ENCODE measurements at places on chromosomes 16 and 17.

- DNase-seq, result no peak
Observed at GRCh38 chr17:82917699-82918345, 78.0 kb upstream of the ZNF750 start.

DNA sequence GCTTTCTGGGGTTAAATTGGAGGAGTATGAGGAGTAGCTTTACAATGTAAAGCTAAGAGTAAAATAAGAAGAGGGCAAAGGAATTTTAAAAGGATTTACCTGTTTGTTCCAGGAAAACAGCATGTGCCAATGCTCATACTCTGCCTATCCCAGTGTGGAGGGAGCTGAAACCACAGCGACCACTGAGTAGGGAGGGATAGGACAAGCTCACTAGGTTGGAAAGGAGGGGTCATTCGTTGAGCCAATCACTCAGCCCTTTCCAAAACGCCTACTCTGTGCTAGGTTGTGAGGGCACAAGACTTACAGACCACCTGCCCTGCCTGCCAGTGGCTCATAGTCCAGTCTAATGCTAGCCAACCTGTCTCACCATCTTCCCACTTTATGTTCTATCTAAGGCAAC lies 1.1 kb upstream of the DNAJC7 start:
- no peak for DNase-seq

- DNase-seq, result no peak
Observed at GRCh38 chr17:57784226-57784895, 39.3 kb upstream of the CCDC182 start.

- DNase-seq, result no peak
Observed at GRCh38 chr16:89661215-89661614, 3.6 kb downstream of the SPATA33 start.

DNA sequence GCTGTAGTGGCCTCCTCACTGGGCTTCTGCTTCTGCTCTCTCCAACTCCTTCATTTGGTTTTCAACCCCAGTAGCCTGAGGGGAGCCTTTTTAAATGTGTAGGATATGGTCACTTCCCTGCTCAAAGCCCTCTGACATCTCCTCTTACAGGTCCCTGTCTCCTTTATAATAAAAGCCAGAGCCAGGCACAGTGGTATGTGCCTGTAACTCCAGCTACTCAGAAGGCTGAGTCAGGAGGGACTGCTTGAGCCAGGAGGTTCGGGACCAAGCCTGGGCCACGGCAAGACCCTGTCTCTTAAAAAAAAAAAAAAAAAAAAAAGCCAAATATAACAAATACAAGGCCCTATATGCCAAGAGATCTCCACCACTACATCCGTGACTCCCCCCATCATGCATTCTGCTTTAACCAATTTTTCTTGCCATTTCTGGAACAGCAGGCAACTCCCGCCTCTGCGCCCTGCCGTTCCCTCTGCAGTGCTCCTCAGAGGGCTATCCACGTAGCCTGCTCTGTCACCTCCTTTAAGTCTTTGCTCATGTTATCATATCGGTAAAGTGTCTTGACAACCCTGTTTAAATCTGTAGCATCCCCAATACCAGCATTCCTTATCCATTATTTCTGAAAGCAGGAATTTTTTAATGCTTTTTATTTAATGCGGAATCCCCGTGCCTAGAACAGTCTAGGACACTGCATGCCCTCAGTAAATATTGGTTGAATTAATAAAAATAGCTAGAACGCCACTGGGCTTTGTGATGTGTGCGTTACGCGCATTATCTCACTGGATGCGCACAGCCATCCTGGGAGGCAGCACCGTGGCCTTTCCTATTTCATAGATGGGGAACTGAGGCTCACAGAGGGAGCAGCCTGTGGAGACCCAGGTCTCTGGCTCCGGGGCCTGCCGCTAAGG lies 9.5 kb downstream of the ZNF771 start:
- no peak for DNase-seq

- DNase-seq, result no peak
Observed at GRCh38 chr17:78124081-78124835, 4.3 kb downstream of the TMC6 start.

DNA sequence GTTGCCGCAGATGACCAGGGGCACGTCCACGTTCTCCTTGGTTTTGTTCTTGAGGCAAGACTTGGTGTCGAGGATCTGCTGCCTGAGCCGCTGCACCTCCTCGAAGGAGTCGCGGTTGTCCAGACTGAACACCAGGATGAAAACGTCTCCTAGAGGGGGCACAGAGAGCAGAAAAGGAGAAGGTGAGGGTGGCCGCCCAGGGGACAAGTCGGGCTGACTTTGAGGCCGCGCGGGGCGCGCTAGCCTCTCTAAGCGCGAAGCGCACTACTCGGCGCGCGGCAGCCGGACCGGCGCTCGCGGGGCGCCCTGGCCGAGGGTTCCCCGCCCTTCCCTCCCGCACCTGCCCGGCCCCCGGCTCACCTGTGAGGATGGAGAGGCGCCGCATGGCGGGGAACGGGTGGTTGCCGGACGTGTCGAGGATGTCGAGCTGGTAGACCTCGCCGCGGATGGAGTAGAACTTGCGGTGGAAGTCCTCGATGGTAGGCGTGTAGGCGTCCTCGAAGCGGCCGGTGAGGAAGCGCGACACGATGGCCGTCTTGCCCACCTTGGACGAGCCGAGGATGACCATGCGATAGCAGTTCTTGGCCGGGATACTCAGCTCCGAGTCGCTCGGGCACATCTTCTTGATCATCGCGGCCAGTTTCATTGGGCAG lies 533 bp downstream of the RASD1 start:
- no peak for DNase-seq

DNA sequence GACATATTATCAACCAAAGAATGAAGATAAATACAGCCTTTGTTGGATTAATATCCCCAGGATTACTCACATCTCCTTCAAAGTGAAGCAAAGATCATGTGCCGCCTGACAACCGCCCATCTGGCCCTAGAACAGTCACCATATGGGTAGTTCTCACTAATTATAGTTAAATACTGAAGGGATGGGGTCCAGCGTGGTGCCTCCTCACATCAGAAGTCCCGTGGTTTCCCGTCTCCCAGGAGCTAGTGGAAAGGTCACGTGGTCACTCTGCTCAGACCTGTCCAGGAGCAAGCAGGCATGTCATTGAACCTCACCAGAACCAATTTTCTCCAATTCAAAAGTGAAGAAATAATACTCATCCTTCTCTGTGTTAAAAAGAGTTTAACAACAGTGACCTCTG lies 434.5 kb downstream of the SHISA9 start:
- DNase-seq, result no peak

DNA sequence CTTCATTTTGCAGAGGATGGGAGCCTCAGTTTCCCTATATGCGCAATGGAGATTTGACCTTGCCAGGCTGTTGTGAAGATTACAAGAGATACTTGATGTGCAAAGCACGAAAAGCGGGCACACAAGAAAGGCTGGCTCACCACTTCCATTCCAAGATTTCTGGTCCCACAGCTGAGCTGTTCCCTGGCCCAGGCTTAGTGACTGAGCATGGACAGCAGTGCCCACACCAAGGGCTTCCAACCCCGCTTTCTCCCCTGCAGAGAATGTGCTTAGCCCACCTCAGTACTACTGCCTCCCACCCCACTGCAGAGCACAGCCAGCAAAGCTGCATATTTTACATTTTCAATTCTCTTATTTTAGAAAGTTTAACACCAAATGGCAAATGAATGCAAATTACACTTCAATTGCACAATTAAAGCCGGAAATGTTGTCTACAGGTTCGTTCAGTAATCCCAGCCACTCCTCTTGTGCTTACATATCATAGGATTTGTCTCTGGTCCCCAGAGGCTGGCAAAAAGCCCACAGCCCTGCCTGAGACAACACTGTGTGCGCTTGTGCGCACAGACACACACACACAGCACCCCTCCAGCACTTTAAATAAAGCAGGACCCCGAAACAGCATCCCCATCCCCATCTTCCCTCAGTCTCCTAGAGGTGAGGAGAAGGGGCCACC lies 51.8 kb downstream of the VAC14 start:
- DNase-seq, result no peak

- DNase-seq, result no peak
Observed at GRCh38 chr17:64688481-64688880, 26.4 kb upstream of the SMURF2 start.

GRCh38 chr17:14731591-14731990 lies 430.7 kb downstream of the HS3ST3B1 start:
- DNase-seq, result no peak

- no peak for DNase-seq
Observed at GRCh38 chr17:74028354-74029116, 174.9 kb upstream of the RPL38 start.

DNA sequence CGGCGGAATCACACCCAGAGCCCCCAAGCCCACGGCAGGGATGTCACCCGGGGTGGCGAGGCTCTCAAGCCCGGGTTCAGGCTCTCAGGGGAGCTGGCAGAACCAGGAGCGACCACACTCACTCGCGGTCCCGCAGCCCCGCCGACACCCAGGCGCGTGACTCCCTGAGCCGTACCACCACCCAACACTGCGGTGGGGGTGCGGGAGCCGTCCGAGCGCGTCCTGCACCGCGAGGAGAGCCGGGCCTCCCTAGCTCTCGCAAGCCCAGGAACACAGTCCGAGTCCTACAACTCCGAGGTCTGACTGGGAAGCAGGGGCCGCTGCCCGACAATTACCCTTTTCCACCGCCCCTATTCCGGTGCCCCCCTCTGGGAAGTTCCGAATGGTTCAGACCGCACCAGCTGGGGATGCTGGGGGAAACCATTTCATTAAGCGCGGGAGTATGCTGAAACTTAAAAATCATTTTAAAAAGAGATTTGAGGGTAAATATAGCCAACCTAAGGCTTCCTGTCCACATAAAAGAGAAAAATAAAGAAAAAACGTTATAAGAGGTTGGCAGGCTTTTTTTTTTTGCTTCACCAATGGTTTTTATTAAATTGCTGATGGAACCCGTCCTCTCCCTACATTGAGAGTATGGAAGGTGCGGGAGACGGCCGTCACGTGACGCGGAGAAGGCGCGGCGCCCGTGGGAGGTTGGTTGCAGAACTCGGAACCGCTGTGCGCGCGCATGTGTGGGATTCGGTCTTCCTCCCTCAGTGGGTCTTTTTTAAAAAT lies at the start of gene FLCN:
TSS of gene FLCN (minus strand) at position 143 of the 774 bp plus-strand sequence. CDS start 9,031 bp downstream, outside the sequence.
- peak; percentile 84 for DNase-seq

DNA sequence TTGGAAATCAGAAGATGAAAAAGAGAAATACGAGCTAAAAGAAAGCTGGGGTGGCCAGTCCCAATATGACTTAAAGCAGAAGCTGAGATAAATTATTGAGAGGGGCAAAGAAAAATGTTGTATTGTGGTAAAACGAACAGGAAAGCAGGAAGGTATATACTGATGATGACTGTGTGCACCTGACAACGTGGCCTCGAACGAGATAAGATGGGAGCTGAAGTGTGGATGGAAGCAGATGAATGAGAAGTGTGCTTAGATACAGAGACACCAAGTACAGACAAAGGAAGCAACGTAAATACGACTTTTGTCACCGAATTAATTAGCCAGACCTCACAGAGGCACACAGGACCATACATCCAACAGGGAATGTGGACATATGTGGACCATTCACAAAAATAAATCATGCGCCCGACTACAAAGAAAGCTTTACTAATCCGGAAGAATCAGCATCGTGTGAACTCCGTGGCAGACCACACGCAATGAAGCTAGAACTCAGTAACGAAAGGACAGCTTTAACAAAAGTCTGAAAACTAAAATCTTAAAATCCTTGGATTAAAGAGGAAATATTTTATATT lies 218.7 kb downstream of the RPTOR start:
- no peak for DNase-seq

DNA sequence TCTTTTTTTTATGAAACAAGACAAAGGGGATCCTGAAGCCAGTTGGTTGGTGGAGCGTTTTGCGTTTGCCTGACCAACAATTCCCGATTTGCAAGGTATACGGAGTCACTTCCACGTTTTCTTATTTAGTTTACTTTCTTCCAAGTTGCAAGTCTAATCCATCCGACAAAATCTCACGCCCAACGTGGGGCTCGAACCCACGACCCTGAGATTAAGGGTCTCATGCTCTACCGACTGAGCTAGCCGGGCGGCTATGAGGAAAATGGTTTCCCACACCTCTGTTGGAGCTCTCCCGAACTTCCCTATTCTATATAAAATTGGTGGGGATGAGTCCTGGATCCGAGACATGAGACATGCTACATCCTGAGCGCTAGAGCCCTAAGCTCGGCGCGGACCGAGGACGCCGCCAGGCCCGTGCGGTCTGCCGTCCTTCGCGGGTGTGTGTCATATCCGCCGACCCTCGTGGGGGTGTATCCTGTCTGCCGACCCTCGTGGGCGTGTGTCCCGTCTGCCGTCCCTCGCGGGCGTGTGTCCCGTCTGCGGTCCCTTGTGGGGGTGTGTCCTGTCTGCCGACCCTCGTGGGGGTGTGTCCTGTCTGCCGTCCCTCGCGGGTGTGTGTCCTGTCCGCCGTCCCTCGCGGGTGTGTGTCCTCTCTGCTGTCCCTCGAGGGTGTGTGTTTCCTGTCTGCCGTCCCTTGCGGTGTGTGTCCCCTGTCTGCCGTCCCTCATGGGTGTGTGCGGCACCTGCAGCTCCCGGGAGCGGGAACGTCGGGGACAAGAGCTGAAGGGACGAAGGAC lies 22.6 kb downstream of the ZNF213 start:
- DNase-seq, result peak; percentile 21

- no peak for DNase-seq
Observed at GRCh38 chr17:40610359-40610758, 37.3 kb downstream of the SMARCE1 start.

DNA sequence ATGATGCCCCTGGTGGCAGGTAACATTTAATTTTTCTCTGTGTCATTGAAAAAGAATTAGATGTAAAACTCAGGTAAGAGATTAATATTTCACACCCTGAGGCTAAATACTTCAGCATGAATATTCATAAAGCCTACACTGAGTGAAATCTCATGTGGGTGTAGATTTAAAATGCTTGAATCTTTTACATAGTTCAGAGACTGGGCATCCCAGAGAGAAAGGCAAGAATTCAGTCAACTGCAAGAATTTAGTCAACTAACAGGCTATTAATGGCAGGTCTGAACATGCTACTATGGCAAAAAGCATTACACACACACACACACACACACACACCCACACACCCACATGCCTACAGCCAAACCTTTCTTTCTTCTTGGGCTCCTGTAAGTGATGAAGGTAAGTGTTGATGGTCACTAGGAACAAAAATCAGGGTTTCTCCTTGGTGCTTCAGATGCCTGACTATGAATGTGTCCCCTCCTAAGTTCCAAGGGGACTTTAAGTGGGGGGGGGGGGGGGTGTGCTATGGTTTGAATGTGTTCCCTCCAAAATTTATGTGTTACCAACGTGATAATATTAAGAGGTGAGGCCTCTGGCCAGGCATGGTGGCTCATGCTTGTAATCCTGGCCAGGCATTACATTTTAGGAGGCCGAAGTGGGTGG lies 63.7 kb upstream of the PSMD7 start:
- DNase-seq, result no peak
